ENCODE measurements at places on chromosomes 3 and 15. TPM values are rescaled to one million over a fixed set of nuclear protein-coding genes. Genes with fewer than 3 reads are reported as not detected.

Gene TEX55
- total RNA-seq: not detected

Gene GLCE
- 6.2 TPM for total RNA-seq

Gene BMF
- total RNA-seq: 1.1 TPM

Gene ASB14
- 5.8 TPM for total RNA-seq
